ENCODE measurements at places on chromosomes 7 and 10.
A peak's percentile ranks its signal among the peaks of the same experiment; 100 is the strongest.

GRCh38 chr10:77028042-77028441 is 609.6 kb downstream of the KCNMA1 start:
- DNase-seq, result no peak

GRCh38 chr10:70227548-70228320 is 5.5 kb downstream of the PPA1 start:
- DNase-seq, result no peak

- DNase-seq, result no peak
Measured at GRCh38 chr7:128030654-128031611, at the start of gene LRRC4. Gene LRRC4 (minus strand): TSS chr7:128031437. CDS start chr7:128030640, 797 bp downstream.

GRCh38 chr7:66627151-66627681 is 1.5 kb upstream of the KCTD7 start:
- DNase-seq, result no peak

DNA sequence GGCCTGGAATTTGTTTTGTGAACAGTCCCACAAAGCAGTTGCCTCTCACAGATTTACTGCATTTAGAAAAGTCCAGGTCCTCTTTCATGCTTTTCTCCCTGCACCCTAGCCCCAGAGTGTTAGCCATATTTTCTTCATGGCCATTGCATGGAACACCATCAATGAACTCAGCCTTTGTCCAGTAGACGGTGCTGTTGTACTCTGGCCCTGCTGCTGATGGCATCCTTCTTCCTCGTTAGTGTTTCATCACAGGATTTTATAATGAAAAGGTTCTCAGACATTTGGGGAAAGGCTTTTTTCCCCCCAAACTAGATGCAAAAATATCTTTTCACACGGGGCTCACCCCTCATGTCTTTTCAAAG is 93.0 kb upstream of the SLC25A13 start:
- no peak for DNase-seq

DNA sequence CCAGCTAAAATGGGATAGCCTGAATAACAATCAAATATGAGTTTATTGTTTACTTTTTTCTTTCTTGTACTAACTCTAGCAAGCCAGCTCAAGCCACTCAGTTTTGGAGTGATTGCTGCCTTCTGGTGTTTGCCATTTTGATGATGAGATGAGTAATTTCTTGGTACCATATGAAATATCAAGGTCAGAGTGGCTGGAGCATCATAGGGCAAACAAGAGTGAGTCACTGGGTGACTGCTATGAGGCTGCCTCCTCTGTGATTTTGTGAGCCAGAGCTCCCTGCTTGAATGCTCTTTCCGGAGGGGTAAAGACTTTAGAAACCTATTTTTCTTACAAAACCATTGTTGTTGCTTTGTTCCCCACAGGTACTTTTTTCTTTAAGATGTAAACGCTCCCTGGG is 295.6 kb downstream of the PRKG1 start:
- no peak for DNase-seq

GRCh38 chr7:9691286-9691685 is 1257.9 kb downstream of the NXPH1 start:
- DNase-seq, result no peak

- DNase-seq, result no peak
Measured at GRCh38 chr7:86181474-86181873, 462.2 kb upstream of the GRM3 start.

DNA sequence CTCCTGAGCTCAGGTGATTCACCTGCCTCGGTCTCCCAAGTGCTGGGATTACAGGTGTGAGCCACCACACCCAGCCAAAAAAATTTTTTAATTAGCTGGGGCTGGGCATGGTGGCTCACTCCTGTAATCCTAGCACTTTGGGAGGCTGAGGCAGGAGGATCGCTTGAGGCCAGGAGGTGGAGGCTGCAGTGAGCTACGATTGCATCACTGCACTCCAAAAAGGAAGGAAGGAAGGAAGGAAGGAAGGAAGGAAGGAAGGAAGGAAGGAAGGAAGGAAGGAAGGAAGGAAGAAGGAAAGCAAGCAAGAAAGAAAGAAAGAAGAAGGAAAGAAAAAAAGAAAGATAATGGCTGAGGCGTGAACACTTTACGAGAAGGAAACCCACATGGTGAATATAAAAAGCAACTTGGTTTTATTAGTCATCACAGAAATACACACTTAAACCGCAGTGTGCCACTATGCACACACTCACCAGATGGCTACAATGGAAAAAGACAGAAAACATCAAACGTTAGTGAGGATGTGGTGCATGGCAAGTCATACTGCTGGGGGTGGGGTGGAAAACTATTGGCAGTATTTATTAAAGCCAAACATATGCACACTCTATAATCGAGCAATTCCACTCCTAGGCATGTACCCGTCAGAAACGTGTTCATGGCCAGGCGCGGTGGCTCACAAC is 4.4 kb upstream of the CCL26 start:
- peak; percentile 17 for DNase-seq

GRCh38 chr10:129390147-129390546 is 76.9 kb upstream of the MGMT start:
- no peak for DNase-seq

GRCh38 chr10:14573666-14574261 is 200.9 kb downstream of the FAM107B start:
- DNase-seq, result peak; percentile 85

GRCh38 chr7:157916946-157917640 is 580.3 kb downstream of the DNAJB6 start:
- DNase-seq, result no peak

- no peak for DNase-seq
Measured at GRCh38 chr10:69071610-69072009, 16.3 kb upstream of the SRGN start.

GRCh38 chr10:56646329-56647111 is 285.5 kb upstream of the ZWINT start:
- DNase-seq, result no peak

- no peak for DNase-seq
Measured at GRCh38 chr7:31948029-31948428, 122.2 kb downstream of the PDE1C start.

DNA sequence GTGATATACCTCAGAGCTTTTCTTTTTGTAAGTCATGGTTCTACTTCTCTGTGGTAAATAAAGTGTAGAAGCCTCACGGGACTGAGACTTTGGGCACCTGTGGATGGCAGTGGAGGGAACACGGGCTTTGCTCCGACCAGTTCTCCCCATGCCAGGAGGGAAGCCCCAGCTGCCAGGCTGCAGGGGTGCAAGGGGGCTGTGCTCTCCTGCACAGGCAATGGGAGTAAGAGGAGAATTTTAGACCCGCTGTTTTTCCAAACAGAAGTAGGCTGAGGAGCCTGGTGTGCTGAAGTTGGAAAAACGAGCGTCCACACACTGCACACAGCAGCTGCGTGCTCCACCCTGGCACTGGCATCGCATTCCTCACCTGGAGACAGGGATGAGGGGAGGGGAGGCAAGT is 282.4 kb downstream of the TNS3 start:
- no peak for DNase-seq

DNA sequence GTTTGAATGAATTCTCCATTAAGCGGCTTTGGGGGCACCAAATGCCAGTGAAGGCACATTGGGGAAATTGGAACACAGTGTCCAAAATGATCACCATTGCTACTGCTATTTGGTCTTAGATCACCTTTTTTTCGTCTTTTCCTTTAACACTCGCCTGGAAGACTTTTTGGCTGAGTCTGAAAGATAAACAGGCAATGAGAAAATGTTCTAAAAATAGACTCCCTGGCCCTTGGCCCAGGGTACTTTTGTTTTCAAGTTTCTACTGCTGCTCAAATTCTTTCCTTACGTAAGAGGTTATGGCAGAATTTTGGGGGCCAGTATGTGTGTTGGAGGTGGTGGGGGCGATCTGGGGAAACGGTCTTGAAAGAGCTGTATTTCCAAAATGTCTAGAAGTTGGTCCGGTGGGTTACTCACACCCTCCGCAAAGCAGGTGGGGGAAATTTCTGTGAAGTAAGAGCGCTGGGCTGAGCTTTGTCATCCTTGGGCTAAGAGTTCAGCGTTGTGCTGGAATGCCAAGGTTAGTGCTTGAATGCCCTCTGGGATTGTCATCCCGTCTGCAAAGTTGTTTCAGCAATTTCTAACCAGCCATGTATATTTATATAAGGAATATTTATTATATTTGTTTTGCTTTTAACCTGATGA is 1.3 kb upstream of the ITPRIP start:
- DNase-seq, result no peak

DNA sequence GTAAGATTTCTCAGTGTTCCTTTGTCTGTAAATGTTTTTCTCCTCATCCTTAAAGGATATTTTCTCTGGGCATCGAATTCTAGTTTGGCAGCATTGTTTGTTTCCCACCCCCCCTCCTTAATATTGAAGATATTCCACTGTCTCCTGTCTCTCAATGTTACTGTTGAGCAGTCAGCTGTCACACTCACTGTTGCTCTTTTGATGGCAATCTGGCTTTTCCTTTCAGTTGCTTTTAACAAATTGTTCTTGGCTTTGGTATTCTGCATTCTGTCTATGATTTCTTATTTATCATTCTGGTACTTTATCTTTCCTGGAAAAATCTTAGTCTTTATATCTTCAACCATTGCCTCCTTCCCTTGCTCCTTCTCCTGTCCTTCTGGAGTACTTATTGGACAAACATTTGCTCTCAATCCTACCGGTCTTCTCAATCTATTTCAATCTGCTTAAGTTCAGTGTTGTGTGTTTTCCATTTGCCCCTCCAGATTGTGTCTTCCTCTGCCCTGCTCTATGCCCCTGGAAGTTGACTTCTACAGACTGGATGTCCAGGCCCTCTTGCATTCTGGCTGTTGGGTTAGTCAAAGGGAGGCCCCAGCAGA is 9.3 kb upstream of the GTPBP4 start:
- DNase-seq, result no peak

DNA sequence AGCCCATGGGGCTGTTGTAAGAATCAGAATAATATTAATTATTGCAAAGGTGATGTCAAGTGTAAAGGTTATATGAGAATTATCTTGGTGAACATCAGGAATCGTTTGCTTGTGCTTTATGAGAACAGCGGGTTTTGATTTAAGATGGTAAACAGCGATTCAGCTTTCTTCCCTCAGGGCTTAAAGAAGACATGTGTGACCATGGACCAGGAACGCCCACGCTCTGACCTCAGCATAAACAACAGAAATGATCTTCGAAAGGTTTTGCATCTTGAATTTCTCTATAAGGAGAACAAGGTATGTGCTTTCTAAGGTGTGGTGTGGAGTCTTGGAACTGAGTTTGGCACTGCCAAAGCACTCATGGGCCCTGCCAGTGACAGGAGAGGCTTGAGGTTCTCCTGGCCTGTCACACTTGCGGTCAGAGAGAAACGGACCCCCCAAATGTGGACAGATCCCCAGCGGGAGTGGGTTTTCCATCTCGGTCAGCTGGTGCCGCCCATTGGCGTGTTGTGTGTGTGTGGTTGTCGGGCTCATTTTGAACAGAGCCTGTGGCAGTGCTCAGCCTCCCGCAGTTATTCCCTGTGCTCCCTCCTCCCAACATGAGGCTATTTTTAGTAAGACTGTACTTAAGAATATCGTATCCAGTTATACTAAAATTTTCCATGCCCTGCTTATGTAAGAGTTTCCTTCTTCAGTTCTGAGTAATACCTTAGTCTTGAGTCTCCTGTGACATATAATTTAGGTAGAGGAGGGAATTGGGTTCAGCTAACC is 7.2 kb downstream of the MINDY4 start:
- DNase-seq, result no peak

DNA sequence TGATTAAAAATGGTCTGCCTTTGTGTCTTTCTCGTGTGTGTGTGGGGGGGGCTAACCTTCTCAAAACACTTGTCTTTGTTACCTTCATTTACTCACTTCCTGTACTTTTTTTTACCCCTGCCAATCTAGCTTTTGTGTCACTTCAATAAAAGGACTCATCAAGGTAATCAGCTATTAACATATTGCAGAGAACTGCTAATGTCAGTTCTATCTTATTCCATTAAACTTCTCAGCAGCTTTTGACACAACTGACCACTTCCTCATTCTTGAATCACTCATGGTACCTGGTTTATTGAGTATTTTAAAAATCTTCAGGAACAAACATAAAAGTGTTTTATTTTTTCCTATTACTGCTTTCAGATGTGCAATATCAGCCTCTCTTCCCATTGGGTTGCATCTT is 59.8 kb downstream of the SLC25A40 start:
- no peak for DNase-seq

- DNase-seq, result no peak
Measured at GRCh38 chr7:113109718-113110117, 8.6 kb downstream of the SMIM30 start.

GRCh38 chr7:132435016-132435990 is 141.0 kb downstream of the PLXNA4 start:
- no peak for DNase-seq

DNA sequence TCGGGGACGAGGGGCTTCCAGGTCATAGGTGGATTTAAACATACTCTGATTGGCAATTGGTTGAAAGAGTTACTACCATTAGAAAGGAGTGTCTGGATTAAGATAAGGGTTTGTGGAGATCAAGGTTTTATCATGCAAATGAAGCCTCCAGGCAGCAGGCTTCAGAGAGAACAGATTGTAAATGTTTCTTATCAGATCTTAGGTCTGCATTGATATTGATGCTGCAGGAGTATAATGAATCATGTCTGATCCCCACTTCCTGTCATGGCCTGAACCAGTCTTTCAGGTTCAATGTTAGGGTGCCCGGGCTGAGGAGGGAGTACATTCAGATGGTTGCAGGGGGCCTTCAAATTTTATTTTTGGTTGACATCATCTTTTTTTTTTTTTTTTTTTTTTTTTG is 51.4 kb downstream of the SH3PXD2A start:
- DNase-seq, result no peak

DNA sequence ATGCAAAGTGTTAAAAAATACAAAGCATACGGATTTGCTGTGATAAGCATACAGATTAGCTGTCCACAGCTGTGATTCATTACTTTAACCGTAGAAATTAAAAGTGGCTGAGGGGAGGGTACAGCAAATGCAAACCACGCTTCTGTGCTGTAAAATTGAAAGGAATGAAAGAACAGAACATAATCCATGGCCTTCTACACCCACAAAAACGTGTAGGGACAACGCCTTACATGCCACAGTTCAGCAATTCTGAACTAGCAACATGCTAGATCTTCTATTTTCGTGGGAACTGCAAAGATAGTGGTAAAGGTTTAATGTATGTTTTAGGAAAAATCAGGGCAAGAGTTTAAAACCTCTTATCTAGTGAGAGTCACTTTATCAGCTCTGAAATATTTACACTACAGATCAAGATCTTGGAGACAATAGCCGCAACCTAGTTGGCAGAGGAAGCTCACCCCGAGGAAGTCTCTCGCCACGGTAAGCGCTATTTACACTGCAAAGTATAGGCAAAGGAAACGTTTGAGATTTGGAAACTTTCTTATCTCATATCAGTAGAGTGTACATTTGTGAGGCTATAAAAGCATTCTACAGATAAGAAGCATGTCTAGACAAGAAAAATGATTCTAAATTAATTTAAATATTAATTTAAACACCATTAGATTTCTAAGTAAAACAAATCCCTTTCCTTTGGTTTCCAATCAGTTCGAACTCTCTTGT is 193.6 kb downstream of the MLLT10 start:
- no peak for DNase-seq

DNA sequence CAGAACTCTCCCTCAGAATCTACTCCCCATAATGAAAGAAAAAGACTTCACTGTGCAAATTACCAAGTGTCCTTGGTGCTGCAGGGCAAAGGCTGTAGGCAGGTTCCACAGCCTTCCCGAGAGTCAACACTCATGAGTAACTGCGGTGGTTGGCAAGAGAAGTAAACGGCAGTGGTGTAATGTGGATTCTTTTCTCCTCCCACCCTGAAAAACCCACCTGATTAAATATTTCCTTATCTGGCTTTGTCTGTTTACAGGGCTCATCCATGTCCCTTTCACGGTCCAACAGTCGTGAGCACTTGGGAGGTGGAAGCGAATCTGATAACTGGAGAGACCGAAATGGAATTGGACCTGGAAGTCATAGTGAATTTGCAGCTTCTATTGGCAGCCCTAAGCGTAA is 300.9 kb downstream of the BICC1 start:
- no peak for DNase-seq

Measured in T1000 (cell line).